ENCODE measurements at places on chromosomes 7 and 10.

GRCh38 chr10:88292185-88292514 lies 291.0 kb downstream of the RNLS start:
- no peak for DNase-seq

GRCh38 chr10:75623310-75624093 lies 192.1 kb downstream of the LRMDA start:
- DNase-seq: no peak

DNA sequence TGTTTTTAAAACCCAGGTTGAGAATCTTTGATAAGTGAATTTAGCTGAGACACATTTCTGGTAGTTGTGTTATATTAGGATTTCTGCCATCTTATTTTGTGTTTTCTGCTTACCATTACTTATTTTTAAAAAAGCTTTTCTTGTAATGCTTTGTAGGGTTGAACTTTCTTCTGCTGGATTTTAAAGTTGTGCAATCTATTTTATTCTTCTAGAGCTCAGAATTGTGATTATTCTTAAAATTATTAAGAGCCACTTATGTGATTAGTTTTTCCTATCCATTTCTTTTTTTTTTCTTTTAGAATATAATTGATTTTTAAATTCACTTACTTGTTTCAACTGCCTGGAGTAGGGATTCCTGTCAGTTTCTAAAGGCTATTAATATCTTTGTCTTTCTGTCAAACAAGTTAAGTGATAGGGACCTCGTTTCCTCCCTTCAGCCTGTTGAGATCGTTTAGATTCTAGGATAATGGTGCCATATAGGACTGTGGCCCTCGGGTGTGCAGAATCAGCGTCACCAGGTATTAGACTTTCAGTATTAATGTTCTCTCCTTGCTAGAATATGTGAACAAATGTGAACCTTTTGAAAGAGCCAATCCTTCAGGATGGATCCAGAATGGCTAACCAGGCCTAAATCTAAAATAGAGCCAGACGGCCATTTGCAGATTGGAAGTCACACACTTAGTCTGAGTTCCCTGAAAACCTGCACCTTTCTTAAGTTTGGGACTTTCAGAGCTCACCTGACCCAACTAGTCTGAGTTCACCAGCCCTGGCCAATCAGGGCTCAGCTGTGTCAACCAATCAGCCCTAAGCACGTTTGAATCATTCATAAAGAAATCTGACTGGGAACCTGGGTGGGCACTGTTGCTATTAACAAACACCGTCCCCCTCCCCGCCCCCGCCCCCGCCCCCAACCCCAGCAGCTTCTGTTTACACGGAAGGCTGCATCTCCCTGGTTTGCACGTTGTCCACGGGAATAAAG lies 26.2 kb downstream of the CUX1 start:
- DNase-seq: no peak

DNA sequence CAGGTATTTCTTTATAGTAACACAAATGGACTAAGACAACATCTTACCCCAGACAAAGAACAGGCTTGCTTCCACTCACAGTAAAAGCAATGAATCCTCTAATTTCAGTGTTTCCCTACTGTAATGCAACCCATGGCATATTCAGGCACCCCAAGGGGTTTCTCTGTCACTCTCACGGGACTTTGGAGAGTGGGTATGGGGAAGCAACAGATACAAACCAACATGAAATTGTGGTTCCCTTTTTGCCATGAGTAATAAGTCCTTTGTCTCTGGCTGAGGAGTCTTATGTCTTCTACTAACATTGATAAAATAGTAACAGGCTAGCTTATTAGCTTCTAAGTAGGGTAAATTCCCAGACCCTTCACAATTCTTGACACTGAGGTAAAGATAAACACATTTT lies 51.4 kb upstream of the AOAH start:
- no peak for DNase-seq

DNA sequence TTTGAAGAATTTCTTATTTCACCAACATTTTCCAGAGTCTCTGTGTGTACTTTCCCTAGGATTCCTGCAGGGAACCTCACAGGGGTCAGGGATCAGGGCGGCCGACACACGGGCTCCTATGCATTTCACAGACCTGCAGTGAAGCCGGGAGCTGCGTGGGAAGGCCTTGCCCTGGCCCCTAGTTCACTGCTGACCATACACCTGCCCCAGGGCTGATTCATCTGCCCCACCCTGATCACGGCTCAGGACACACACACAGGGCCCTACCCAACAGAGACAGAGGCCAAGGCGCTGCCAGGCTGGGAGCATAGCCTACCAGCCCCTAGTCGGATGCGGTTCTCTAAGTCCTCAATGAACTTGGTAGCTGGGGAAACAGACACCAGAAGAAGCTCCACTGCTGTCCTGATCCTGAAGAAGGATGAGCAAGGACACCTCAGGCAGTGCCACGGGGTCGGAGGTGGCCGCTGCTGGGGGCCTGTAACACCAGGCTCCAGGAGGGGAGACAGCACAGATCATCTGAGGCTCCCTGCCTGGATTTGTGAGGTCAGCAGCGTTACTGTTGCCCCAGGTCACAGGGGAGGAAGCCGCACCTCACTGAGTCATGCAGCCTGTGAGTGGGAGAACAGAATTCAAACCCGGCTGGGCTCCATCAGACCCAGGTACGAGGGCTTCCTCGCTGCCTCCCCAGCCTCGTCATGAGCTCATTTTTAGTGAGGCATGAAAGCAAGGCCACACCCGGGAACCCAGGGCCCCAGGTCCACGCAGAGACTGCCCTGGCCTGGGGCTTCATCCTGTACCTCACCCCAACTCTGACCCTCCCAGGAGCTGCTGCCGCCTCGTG lies 278.8 kb upstream of the PPP2R2D start:
- no peak for DNase-seq

DNA sequence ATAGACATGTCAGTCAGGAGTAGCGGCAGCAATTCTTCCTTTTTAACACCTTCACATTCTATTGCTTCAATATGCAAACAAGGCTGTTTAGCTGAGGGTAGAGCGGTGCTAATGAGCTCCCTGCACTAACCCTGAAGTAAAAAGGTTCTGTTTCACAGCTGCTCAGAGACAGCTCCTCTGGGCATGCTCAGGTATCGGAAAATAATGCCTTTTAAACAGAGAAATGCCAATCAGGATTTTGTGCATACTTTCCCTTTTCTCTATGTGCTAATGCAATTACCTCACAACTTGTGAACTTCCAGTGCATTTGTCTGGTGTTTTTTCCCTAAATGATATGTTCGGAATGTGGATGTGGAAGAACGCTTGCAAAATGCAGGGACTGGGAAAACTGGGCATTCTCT lies 307.7 kb upstream of the FZD8 start:
- DNase-seq: no peak

GRCh38 chr10:61024151-61024855 lies 80.3 kb upstream of the RHOBTB1 start:
- no peak for DNase-seq

DNA sequence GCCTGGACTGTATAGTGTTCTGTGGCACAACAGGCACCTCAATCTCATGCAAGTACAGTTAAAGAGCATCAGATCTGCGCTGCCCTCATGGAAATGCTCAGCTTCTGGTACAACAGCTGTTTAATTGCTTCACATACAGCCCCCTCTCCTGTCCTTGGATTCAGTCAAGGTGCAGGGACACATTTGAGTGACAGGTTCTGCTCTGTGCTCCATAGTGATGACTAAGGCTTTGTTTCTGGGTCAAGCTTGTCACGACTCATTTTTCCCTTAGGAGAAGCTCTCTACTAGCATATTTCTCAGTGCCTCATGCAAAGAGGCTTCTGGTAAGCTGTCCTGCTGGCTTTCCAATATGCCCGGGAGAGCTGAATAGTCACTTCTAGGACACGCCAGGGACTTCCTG lies 26.8 kb upstream of the MYO3A start:
- no peak for DNase-seq

- no peak for DNase-seq
Measured at GRCh38 chr7:131164025-131164925, 163.4 kb upstream of the MKLN1 start.

GRCh38 chr10:30970760-30971460 lies 60.8 kb downstream of the ZNF438 start:
- DNase-seq: no peak

DNA sequence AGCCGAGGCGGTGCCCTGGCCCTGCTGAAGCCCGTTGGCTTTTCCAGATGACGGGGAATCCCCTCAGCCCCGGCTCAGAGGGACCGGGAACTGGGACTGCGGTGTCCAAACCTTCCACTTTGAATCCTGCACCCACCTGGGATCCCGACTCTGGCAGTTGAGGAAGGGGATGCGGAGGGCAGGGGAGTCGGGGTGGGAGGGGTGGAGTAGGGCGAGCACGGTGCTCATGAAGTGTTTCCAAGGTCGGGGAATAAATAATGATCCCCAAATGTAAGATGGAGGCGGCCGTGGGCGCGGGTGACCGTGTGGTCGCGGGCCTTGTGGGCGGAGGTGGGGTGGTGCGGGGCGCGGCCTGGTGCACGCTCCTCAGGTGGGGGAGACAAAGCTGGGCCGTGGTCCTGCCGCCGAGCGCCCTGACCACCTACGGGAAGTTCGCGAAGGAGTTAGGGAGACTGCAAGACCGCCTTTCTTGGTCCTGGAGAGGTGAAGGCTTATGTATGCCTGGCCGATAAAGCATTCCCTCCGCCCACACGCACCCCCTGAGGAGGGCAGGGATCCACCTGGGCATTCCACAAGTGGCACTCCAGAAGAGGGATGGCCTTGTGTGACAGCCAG lies 1.4 kb downstream of the MTURN start:
- no peak for DNase-seq

DNA sequence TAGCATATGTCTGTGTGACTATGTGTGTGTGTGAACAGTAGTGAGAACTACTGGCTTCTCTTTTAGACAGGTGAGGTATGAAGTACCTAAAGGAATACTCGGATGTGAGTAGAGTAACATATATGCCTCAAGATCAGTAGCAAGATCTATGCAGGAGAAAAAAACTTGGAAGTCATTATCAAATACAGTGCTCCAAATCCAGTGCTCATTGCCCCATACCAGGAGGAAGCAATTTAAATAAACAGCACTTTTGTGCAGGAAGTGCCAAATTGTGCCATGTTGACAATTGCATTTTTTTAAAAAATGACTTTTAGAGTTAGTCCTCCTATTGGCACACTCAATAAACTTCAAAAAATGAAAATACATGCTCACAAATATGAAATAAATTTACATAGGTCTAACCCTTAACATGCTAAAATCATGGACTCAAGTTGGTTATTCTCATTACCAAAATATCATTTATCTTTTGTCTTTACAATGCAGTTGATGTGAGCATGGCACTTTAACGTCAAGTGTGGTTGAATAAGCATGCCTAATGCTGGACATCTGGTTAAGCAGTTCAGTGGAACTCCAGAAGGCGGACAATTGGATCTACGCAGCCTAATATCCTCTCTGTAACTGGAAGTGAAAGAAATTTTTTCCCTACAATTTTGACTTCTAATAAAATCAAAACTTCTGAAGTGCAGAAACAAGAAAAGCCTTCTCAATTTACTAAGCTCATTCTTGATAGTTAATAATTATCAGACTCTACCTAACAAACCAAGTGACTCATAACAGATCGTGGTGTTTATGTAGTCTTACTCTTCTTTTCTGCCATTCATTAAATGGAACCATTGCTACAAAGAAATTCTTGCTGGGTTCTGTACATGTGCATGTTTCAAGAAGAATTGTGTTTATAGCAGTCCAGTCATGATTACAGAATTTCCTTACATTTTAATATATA lies 195.2 kb downstream of the MDFIC start:
- DNase-seq: no peak

DNA sequence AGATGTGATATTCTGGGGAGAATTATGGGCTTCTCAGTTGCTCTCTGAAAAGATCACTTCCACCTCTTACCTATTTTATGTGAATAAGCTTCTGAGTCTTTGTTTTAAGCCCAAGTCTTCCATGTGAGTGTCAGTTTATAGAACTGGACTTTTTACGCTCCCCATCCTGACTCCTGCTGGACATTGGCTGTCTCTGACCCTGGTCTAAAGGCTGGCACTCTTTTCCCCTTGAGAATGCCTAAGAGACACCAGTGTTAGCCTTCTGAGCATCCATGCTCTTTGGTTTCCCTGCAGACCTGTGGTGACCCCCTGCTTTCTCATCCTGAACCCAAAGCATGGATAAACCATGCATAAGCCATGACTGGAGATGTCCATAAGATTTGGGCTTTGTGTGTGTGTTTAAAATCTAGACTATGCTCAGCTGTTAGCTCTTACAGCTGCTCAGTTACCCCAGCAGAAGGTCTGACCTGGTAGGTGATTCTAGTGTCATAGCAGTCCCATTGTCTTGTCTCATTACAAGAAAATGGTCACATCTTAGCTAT lies 148.6 kb upstream of the IMMP2L start:
- DNase-seq: no peak

- DNase-seq: no peak
Measured at GRCh38 chr7:1227814-1228544, 4.7 kb upstream of the UNCX start.

GRCh38 chr10:100128951-100129350 lies 47.3 kb upstream of the CPN1 start:
- no peak for DNase-seq

- DNase-seq: no peak
Measured at GRCh38 chr10:44437840-44438511, 53.1 kb upstream of the CXCL12 start.

- no peak for DNase-seq
Measured at GRCh38 chr10:17907641-17908040, 44.1 kb upstream of the SLC39A12 start.

- DNase-seq: no peak
Measured at GRCh38 chr7:101287032-101287431, 34.6 kb downstream of the IFT22 start.

GRCh38 chr7:7920481-7920880 lies 48.1 kb upstream of the GLCCI1 start:
- DNase-seq: no peak

- no peak for DNase-seq
Measured at GRCh38 chr10:45419676-45420025, 45.6 kb downstream of the ALOX5 start.

DNA sequence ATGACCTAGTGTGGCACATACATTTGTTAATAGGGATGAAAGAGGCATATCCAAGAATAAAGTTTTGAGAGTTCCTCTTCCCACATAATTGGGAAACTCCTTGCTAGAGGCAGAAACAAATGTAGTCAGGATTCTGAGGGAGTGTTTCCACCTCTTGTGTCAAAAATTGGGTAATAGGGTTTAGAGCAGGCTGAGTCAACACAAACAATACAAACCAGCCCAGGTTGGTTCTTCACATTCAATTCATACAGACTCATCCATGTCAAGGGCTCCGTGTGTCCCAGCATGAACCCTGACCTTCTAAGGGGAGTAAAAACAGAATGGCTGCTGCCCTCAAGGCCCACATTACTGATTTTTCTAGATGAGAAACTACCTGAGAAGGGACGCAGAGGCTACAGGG lies 75.3 kb downstream of the GLI3 start:
- no peak for DNase-seq

- DNase-seq: no peak
Measured at GRCh38 chr7:26667514-26668133, 196.8 kb downstream of the SKAP2 start.

DNA sequence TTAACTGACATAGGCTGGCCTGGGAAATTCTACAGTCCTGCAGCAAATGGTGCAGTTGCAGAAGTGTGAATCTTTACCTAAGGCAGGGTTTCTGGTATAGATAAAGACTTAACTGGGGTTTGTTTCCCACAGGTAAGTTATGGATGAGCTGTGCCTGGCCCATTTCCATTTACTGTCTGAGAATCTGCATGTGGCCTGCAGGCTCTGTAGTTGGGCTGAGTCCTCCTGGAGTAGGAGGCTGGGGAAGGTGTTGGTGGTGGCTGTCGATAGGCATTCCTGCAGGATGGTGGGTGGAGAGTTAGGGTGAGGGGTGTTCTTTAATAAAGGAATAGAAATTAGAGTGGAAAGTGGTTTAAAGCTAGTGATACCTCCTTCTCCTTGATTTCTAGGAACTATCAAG lies 193.5 kb downstream of the AUTS2 start:
- no peak for DNase-seq

GRCh38 chr10:123833170-123833850 lies 58.3 kb downstream of the CPXM2 start:
- no peak for DNase-seq
